ENCODE measurements at places on chromosomes 5 and 9.
A peak's percentile ranks its signal among the peaks of the same experiment; 100 is the strongest.

GRCh38 chr9:85602742-85603141 lies 139.0 kb downstream of the AGTPBP1 start:
- DNase-seq, result no peak

GRCh38 chr9:4020755-4021296 lies 279.0 kb downstream of the GLIS3 start:
- DNase-seq, result no peak

GRCh38 chr5:26553079-26553478 lies 485.3 kb downstream of the CDH9 start:
- no peak for DNase-seq

DNA sequence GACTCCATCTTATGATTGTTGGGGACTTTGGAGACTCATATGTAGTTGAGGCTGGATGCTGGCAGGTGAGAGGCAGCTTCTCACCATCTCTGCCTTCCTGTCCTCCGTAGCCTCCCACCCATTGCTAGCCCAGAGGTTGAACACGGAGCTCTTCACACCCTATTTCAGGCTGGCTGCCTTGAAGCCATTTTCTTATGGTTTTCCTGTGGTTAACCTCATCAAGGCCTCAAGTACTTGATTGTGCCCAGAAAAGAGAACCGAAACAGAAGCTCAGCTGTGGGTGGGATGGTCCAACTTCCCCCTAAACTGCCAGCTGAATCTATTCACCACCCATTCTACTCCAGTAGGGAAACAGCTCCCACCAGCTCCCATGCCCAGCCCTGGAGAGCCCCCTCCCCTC lies 102.9 kb downstream of the LIFR start:
- DNase-seq, result no peak

- peak; percentile 74 for DNase-seq
Observed at GRCh38 chr5:131821221-131821620, 24.4 kb upstream of the FNIP1 start.

GRCh38 chr9:124671861-124672260 lies 99.2 kb downstream of the NR6A1 start:
- DNase-seq, result no peak

DNA sequence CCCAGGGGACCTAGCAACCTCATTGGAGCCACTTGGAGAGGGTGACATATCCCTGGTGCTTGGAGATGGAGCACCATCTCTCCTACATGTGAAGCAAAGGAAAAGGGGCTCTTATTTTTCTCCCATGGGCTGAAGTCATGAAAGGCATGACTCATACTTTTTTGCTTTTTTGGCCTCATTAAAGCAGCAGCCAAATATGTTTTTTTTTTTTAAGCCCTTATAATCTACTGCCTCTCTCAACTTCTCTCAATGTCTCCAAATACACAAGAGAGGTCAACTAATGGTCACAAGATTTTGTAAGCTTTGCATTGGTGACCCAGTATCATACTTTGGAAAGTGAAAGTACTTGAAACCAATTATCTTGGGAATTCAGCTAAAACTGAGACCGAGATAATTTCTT lies 1.6 kb upstream of the CFAP90 start:
- DNase-seq, result no peak

DNA sequence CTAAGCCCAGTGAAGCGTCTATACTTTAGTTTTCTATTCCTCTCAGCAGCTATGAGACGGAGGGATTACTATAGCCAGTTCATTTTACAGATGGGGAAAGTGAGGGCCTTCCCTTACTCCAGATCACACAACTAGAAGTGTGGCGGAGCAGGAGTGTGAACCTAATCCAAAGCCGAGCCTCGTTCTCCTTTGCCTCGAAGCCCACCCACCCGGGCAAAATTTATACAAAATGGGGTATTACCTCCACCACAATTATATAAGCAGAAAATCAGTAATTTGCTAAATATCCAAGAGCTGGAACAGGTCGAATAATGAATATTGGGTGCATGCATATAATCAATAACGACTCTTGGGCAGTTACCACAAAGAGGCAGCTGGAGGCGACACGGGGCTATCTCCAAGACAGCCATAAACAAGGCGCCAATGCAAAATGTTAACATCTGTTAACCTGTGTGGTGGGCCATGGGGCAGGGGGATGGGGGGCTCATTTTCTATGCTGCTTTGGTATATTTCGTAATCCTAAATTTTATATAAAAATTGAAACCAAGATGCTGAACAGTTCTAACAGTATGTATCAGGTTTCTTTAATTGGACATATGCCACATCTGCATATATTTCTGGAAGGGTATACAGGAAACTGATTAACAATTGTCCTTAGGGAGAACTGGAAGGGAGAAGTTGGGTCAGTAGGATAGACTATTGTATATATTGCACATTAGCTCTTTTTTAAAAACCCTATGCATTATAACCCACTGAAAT lies 1.2 kb upstream of the RNF44 start:
- no peak for DNase-seq

DNA sequence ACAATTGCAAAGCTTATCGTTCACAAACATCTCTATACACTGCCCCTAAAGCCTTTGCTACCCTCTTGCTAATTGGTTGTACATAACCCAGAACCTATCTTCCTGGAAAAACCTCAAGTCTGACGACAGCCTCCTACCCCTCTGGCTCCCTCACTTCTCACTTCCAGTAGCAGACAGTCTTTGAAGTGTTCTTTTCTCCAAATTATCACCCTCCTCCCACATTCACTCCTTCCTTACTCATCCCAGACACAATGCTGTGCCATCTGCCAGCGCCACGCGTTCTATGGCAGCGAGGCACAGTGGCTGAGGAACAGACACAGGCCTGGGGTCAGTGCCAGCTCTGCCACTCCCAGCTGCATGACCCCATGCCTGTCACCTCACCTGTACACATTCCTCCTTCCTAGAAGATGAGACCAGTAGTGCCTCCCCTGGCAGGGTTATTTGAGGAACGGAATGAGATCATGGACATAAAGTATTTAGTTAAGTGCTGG lies 27.7 kb downstream of the CLTA start:
- DNase-seq, result no peak

DNA sequence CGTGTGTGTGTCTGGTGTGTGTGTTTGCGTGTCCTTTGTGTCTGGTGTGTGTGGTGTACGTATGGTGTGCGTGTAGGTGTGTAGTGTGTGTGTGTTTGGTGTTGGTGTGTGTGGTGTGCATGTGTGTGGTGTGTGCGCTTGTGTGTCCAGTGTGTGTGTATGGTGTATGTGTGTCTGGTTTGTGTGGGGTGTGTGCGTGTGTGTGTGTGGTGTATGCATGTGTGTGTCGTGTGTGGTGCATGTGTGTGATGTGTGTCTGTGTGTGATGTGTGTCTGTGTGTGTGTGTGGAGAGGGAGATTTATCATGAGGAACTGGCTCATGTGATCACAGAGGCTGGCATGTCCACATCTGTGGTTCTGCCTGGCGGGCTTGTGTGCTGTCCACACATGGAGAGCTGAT lies 71.7 kb downstream of the CACNA1B start:
- DNase-seq, result no peak

DNA sequence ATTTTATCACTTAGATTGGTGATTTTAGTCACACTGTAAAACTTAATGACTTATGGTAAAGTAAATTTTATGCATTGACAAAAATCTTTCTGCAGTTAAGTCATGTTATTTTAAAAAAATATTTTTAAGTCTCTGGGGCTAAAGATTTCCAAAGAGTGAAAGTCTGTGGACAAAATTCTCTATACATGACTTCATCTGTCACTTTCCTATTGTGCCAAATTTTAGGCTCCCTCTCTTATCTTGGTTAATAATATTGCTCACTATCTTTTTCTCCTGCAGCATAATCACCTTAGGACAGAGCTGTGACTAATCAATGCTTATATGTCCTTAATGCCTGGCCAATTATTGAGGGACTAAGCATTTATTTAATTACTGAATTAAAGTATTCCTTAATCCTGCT lies 15.2 kb downstream of the LURAP1L start:
- no peak for DNase-seq

GRCh38 chr9:70260606-70261005 lies 1.8 kb downstream of the SMC5 start:
- DNase-seq, result no peak

DNA sequence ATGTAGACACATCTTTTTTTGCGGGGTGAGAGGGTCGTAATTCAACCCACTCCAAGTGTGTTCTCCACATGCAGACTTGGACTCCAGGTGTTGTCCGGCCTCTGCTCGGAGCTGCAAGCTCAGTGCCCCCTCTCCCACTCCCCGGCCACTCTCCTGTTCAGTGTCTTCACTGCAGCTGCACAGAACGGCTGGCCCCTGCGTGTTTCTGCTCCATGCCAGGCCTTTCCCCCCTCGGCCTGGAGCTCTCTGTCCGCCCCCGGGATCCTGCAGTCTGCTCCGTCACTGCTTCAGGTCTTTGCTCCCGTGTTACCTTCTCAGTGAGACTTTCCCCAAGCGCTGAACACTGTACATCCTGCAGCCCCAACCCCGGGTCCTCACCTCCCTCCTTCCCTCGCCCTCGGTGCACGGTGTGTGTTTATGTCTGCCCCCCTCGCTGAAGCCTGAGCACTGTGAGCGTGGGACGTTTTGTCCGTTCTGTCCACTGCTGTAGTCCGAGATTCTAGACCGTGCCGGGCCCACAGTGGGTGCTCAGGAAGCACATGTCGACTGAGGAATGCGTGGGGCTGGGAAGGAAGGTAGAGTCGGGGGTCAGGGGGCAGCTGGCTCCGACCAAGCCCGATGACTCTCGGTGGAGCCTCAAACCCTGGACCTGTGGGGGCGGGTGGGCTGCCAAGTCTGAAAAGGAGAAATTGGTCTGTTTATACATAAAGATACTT lies 26.4 kb upstream of the GFPT2 start:
- no peak for DNase-seq

GRCh38 chr9:109811876-109812275 lies 31.9 kb downstream of the PALM2AKAP2 start:
- no peak for DNase-seq

- DNase-seq, result no peak
Observed at GRCh38 chr5:25516141-25516540, 871.4 kb upstream of the CDH10 start.

DNA sequence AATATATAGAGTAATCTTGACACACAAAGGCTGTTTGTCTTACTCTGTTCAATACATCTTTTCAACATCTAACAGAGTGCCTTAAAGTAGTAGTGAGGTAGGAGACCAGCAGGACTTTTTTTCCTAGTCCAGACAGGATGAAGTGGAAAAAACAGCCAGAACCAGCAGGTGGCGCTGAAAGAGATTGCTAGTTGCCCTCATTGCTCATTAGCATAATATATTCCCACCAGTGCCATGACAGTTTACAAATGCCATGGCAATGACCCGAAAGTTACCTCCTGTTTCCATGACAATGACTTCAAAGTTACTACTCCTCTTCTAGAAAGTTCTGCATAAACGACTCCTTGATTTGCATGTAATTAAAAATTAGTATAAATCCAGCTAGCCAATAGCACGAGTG lies 387.4 kb downstream of the ACTL7B start:
- DNase-seq, result no peak

DNA sequence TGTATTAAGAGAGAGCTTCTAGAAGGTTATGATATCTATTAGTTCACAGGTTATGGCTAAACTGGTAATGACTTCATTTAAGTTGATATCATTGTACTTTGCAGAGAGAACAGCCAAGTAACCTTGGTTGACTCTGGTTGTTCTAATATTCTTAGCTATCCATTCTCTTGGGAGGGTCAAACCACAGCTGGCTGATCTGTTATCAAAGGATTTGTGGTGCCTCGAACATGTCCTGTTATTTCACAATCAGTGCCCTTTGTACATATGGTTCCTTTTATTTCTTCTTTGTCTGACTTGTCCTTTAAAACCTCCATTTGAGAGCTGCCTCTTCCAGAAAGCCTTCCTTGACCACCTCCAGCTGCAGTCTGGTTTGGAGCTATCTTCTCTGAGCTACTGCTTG lies 61.7 kb downstream of the PDE8B start:
- peak; percentile 29 for DNase-seq

Data from AG10803 (cell line).